D341Med (cell line): ENCODE measurements at places on chromosomes 11 and 22.

GRCh38 chr11:64670975-64671374, 52.0 kb downstream of the NRXN2 start:
- no peak for DNase-seq

DNA sequence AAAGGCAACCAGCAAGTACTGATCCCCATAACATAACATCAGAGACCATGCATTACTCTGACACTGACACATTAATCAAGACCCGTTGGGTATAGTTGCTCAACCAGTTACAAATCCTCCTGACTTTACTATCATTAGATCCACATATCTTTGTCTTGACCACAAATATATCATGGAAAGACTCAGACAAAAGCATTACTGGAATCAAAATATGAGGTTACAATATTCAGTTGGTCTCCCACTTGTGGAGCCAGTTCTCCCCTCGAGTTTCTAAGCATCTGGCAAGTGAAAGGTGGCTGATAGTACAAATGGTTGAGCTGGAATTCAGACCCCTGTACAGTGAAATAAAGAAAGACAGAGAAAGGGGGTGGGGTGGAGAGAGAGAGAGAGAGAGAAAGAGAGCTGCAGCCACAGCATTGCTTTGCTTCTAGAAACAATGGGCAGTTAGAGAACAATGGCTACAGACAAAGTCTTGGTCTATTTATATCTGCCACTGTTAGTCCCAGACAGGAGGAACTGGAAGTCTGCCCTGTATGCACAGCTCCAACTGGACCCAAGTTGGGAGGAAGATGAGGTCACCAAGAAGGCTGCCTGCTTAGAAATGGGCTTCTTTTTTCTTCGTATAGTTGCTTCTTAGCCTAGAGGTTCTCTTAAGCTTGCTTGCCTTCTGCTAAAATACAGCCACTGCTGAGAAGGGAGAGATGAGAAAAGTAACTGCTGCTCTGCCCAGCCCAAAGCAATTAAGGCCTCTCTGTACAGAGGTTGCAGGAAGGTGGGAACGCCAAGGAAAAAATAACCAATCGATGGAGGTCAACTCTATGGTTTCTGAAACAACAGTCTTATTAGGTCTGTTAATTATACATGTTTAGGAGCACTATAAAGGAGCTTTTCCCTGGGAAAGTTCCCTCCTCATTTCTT, 85.5 kb downstream of the ETS1 start:
- DNase-seq: no peak

GRCh38 chr22:22228921-22229320, 15.7 kb upstream of the VPREB1 start:
- DNase-seq: no peak

GRCh38 chr22:43330178-43331068, 12.7 kb downstream of the SCUBE1 start:
- no peak for DNase-seq

DNA sequence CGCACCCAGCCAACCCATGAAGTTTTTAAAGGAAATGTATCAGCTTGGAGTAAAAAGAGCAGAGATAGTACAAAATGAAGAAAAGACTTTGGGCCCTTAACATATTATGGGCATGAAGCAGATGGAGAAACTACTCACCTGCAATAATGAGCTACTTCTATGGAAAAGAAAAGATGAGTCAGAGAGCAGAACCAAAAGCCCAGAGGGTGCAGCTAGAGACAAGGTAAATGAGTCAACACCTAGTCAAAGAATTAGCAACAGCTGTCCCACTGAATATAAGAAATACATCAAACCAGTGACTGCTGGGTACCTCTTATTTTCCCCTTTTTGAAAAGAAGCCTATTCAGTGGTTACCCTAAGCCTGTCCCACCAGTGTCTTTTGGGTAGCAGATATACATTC, 61.8 kb downstream of the RPL27A start:
- no peak for DNase-seq

GRCh38 chr11:111353776-111354600, 25.1 kb downstream of the POU2AF1 start:
- no peak for DNase-seq

GRCh38 chr11:67179892-67180490, 60.9 kb downstream of the KDM2A start:
- DNase-seq: no peak

GRCh38 chr11:58771458-58771855, 39.7 kb upstream of the GLYAT start:
- no peak for DNase-seq

- no peak for DNase-seq
Measured at GRCh38 chr22:19664951-19665783, 49.1 kb upstream of the SEPTIN5 start.

DNA sequence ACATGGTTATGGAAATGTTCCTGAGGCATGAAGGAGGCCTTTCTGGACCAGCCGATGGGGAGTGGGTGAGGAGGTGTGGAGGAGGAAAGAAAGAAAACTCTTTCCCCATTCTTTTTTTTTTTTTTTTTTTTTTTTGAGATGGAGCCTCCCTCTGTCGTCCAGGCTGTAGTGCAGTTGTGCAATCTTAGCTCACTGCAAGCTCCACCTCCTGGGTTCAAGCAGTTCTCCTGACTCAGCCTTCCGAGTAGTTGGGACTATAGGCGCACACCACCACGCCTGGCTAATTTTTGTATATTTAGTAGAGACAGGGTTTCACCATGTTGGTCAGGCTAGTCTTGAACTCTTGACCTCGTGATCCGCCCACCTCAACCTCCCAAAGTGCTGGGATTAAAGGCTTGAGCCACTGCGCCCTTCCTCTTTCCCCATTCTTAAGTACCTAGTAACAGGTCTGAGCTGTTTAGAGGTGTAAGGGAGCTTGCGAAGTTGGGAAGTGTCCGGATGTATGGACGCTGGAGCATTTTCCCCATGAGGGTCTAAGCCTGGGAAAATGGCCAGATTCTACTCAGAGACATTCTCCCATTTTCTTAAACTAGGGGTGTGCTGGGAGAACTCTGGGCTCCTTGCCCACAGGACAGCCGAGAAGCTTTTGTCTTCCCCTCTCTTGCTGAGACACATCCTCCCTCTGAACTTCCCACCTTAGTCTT, 135.8 kb downstream of the TEAD1 start:
- no peak for DNase-seq

DNA sequence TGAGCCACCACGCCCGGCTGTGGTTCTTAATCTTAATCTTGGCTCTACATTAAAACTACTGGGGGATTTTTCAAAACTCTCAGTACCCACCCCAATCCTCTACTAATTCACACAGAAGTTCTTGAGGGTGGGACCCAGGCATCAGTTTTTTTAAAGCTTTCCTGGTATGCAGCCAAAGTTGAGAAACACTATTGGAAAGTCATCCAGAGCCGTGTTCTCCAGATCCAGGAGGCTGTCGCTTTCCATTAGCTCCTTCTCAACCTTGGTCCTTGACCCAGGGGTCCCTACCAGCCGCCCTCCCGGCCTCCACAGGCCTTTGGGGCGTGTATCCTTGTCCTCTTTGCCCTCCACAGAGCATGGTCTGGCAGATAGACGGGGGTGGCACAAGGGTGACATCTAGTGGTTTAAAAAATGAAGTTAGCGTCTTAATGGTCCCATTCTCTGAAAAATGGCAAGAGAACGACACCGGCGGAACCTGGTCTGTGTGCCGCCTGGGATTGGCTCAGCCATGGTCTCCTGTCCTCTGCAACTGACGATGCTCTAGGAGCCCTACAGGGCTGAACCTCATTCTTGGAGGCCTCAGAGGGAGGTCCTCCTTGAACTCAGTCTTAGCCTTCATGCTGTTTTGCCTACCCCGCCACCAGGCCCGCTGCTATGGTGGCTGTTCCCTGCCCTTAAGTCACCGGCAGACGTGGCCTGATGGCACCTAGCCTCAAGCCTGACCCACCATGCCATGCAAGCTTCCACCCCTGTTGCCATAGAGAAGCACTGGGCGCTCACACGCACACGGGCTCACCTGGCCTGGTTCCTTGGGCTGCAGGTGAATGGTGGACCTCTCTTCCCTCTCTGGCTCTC, 152.0 kb upstream of the SYN3 start:
- DNase-seq: peak; percentile 73

DNA sequence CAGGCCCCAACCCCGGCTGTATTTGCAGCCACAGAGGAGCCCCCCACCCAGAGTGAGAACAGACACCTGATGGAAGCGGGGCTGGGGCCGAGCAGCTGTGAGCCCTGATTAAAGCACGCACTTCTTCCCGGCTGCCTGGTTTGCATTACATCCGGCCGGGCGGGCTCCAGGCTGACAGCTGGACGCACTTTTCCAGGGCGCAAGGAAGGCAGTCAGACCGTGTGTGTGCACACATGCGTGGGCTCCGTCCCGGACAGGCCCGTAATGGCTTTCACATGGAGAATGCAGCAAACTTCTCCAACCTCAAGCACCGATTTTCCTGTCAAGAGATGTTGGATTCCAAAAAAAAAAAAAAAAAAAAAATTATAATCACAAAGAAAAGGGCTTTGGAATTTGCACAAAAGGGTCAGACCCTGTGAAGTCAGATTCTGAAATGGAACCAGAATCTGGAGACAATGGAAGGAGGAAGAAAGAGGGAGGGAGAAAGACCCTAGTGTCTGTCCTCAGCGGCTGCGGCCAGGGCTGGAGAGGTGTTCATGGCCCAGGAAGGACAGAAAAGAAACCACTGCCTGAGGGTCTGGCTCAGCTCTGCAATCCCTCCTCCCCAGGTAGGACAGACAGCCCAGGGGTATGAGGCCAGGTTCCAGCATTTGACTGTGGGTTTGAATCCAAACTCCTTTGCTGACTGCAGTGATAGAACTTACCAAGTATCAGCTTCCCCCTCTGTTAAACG, 365.5 kb downstream of the MN1 start:
- DNase-seq: no peak

DNA sequence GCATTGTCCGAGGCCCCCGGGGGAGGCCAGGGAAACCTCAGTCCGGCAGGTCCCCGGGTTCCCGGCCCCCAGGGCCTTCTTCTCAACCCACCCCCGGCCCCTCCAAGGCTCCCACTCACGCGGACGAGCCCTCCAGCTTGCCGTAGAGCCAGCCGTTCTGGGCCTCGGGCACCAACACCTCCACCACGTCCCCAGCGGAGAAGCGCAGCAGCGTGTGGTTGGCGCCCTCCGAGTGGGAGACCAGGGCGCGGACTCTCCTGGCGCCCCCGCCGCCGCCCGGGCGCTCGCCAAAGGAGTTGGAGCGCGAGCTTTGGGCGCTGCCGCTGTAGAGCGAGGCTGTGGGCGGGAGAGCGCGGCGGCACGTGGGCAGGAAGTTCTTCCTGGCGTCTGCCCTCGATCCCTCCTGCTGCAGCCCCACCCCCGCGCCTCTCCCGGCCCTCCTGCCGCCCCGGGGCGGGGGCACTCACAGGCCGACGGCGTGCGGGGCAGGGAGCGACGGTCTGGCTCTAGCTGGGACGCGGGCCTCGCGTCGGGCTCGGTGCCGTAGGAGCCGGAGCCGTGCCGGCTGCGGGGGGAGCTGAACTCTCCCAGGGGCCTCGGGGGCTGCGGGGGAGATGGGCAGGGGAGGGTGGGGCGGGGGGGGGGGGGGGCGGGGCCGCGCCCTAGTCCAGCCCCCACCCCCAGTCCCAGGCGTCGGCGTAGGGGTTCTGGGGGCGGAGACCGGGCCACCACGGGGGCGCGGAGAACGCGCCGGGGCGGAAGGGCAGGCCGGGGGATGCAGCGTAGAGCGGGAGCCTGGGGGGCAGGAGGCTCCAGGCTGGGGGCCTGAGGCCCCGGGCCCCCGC, 4.9 kb upstream of the SLC16A8 start:
- DNase-seq: no peak

DNA sequence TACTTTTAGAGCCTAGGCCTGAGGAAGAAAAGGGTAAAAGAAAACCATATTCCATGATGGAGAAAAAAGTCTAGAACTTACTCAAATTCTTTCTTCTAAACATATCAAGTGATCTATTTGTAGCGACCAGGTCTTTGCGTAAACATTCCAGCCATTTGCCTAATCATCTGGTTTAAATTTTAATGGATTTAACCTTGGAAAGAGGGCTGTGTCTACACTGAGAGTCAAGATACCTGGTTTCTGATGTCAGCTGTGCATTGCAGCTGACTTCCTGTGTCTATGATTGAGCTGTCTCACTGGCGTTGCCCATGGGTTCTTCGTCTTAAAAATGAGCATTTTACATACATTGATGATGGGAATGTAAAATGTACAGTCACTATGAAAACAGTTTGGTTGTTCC, 10.0 kb upstream of the TMEM123 start:
- DNase-seq: no peak

GRCh38 chr11:116647305-116648080, 125.3 kb downstream of the BUD13 start:
- peak; percentile 5 for DNase-seq

DNA sequence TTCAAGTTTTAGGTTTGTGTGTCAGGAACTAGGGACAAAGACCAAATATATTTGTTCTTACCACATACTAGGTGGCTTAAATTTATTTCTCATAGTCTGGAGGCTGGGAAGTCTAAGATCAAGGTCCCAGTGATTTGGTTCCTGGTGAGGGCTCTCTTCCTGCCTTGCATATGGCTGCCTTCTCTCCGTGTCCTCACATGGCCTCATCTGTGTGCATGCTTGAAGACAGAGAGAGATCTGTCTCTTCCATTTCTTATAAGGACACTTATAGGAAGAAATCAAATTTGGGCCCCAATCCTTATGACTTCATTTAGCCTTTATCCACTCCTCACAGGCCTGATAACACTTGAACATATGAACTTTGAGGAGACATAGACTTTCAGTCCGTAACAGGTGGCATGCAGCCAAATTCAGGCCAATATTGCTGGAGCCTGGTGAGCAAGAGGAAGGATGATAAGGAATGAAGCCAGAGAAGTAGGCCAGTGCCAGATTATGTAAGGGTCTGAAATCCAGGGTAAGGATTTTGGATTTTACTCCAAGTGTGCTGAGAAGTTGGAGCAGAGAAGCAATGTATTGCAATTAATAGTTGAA, 35.1 kb downstream of the TTC17 start:
- DNase-seq: no peak

- DNase-seq: no peak
Measured at GRCh38 chr11:17958446-17958845, 54.4 kb downstream of the SERGEF start.

DNA sequence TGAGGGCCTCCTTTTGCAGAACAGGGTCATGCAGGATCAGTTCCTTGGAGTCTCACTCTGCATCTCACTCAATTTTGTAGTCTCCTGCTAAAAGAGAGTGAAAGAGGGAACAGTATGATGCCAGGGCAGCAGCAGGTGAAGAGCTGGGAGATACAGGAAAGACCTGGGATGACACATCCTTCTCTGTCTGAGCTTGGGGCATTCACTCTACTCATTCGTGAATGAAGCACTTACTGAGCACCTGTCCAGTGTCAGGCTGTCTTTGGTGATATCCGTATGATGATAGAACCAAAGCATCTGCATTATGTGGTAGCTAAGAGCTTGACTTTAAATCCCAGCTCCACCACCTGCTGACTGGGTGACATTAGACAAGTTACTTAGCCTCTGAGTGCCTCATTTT, 14.4 kb downstream of the SREBF2 start:
- no peak for DNase-seq

- peak; percentile 41 for DNase-seq
Measured at GRCh38 chr11:87295237-87295636, 257.5 kb downstream of the TMEM135 start.

DNA sequence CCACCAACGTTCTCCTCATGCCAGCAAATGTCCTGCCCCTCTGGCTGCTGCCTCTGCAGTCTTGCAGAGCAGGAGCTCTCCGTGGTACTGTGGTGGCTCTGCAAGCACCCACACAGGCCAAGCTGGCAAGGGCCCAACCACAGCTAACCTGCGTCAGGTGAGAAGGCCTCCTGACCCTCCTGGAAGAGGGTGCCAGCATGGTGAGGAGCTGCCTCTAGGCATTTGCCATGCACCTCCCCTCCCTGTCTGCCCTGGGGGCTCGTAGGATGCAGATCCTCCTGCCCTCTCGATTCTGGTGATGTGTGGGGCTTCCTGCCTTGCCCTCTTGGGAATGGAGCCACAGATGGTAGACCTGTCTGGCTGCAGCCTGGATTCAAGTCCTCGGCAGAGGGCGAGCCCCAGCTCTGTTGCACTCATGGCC, 1408.8 kb downstream of the TBC1D22A start:
- DNase-seq: no peak

GRCh38 chr11:130529366-130529765, 80.9 kb downstream of the ADAMTS15 start:
- DNase-seq: no peak
